ENCODE measurements at places on chromosomes 16 and 17. TPM values are rescaled to one million over a fixed set of nuclear protein-coding genes. Genes with fewer than 3 reads are reported as not detected.

DNA sequence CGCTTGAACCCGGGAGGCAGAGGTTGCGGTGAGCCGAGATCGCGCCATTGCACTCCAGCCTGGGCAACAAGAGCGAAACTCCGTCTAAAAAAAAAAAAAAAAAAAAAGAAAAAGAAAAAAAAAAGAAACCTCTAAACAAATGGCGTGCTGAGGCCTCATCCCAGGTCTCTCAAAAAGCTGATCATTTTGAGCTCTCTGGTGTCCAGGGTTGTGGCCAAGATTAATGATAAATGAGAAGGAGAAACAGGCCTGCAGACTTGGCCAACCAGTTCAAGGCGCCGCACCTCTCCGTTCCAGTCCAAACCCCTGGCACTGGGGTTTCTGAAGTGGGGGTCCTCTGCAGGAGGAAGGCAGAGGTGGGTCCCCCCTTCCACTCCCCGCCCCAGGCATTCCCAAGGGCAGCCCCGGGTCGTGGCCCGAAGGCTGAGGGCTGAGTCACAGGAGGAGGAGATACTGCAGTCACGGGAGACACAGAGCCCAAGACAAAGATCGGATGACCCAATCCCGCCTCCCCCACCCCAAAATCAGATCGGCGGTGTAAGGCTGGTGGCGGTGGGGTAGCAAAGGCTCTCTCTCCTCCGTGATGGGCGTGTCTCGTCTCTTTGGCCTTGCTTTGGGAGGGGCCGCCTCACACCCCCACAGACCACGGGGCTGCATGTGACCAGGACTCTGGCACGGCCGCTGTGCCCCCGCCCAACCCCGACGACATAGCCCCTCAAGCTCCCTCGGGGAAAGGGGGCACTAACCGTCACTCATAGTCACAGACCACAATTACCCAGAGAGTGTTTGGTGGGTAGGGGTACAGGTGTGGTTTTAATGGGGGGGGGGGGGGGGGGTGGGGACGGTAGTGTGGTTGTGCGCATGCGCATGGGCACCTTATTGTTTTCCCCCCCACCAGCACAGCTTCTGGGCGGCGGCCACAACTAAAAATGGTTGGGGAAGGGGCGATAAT lies 1.1 kb downstream of the VAT1 start:
- peak; percentile 92 for DNase-seq

- no peak for DNase-seq
Measured at GRCh38 chr16:30893417-30893743, 497 bp downstream of the BCL7C start.

DNA sequence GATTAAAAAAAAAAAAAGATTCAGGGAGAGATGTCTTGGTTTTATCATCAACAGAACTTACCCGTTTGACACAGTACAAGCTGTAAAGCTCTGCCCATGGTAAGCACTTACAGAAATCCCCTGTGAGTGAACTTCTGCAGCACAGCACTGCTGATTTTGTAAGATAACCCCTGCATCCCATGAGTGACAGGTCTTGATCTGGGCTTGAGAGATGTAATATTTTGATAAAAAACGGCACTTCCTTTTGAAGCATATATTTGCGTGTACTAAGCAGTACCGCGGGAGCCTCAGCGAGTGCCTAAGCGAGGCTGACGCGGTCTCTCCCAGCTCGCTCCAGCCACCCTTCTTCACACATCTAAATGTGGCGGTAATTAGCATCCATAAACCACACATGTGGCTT lies 50.5 kb downstream of the IKZF3 start:
- no peak for DNase-seq

PPP1R27 gene
- not detected for total RNA-seq

DNA sequence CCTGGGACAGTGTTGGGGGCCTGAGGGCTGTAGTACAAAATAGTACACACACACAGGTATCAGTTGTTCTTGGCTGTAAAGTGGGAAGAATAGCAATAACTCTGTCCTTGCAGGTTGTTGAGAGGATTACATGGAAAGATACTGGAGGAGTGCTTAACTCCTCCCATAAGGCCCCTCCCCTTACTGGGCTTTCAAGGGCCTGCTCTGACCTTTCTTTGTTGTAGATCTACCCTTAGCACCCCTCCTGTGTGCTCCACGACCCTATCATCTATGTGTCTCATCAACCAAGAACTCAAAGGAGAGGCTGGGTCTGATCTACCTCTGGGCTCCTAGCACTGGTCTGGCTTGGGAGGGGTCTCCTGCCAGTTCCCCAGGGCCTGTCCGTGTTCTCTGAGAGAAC lies 8.3 kb upstream of the EDC4 start:
- DNase-seq = no peak

GRCh38 chr16:87685405-87685755 lies 80.4 kb downstream of the KLHDC4 start:
- DNase-seq = no peak

DNA sequence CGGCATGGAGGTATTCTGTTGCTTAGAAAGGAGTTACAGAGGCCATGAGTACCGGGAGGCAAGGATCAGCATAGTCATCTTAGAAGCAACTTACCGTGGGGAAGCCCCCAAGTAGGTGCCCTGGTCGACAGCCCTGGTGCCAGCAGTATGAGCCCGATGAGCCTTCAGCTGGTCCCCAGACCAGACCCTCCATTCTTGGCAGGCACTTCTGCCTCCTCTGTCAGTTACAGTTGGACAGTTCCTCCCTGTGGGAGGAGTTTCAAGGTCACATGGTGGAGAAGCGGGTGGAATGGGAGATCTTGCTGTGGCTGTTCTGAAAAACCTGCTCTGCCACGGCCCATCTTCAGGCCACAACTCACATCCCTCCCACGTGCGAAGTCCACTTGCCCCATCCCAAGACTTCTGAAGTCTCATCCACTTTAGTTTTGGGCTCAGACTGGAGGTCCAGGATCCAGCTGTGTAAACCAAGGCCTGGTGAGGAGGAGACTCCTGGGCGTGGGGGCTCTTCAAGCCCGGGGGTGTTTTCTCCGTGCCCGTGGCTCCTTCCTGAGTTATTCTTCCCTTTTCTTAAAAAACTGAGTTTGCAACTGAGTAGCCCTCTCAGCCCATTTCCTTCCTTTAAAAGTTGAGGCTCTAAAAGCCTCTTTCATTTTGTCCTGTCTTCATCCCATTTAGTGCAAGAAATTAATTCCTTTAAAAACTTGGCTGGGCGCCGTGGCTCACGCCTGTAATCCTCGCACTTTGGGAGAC lies 133.5 kb downstream of the SEC14L1 start:
- DNase-seq = no peak

GRCh38 chr16:10338426-10338825 lies 47.4 kb upstream of the ATF7IP2 start:
- no peak for DNase-seq

All from adrenal gland (tissue), 19 donors.